KG1 (cell line): ENCODE measurements at places on chromosomes 13 and 19.

- no peak for DNase-seq
Observed at GRCh38 chr19:29681422-29682235, 16.4 kb downstream of the PLEKHF1 start.

DNA sequence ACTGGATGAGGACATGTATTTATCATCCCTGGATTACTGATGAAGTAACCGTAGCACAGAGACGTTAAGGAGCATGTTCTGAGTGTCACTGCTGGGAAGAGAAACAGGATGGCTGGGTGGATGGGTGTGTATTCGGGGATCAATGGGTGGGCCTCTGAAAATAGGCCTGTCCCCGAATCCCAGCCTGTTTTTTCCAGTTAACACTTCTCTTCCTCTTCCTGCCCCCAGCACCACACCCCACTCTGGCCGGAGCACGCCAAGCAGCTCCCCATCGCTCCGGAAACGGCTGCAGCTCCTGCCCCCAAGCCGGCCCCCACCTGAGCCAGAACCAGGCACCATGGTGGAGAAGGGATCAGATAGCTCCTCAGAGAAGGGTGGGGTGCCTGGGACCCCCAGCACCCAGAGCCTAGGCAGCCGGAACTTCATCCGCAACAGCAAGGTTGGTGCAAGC lies 8.8 kb downstream of the GRAMD1A start:
- no peak for DNase-seq

DNA sequence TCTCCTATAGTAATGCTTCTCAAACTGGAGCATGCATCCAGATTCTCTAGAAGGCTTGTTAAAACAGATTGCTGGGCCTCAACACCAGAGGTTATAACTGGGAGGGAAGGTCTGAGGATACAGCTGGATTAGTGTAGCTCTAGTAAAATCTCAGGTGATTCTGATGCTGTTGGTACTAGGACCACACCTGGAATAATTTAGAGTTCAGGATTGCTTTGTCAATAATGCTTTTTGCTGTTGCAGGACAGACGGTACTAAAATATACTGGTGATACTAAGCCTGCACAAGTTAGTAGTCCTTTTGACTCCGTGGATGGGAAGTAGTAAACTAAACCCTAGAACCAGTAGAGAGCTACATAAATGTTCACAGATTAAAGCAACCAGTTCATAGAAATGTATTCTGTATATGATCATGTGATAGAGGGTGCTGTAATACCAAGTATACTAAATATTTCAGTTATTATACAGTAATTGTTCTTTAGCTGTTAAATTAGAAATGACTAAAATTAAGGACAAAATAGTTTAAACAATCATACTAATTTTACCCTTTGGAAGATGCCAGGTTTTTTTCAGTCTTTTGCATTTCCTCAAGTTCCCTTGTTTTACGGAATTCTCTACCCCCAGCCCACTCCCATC lies 258.2 kb upstream of the STARD13 start:
- DNase-seq: no peak

DNA sequence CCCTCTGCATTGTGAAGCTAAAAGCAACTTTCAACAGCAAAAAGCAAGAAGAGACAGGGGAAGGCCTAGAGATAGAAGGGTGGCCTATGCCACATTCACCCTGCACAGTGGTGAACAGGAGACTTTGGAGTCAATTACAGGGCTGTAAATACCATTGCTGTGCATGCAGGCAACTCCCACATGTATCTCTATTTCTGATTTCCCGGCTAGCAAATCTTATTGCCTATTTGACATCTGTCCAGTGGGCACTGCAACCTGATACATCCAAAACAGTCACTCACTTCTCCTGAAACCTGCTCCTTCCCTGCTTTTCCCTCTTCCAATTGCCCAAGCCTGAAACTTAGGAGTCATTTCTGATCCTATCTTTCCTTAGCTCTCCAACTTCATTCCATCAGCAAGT lies 13.4 kb downstream of the RUBCNL start:
- DNase-seq: no peak

DNA sequence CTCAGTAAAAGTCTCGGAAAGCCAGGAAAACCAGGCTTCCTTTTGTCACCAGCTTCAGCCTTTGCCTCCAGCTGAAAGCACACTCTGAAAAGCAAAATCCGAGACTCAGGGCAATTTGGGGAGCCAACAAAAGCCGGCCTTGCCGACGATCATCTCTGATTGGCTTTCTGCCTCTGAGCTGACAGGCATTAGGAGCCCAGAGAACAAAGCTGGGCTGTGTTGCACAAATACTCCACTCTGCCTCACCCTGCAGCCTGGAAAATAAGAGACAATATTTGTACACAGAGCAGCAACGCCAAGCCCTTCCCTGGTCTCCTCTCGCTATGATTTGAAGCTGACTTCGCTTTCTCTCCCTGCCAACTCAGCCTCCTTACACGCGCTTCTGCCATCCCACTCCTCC lies 46.9 kb downstream of the CACNA1A start:
- DNase-seq: no peak

DNA sequence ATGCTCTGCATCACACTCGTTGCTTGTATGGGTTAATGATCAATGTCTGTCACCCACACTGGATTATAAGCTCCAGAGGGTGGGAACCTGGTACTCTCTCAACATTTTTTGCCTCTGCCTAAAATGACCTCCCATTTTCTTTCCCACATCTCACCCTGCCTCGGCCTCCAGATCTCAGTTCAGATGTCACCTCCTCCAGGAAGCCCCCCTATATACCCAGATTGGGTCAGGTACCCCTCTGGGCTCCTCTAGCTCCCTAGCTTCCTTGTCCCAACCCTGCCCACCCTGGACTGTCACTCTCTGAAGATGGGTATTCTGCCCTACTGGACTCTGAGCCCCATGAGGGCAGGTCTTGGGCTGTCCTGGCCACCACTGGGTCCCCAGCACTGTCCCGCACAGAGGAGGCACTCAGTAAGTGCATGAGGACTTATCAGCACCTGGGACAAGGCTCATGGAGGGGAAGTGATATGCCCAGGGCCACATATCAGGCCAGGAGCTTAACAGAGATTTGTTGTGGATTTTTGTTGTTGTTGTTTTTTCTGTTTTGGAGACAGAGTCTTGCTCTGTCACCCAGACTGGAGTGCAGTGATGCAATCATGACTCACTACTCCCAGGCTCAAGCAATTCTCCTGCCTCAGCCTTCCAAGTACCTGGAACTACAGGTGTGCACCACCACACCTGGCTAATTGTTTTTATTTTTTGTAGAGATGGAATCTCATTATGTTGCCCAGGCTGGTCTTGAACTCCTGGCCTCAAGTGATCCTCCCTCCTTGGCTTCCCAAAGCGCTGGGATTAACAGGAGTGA lies 23.8 kb downstream of the PRKD2 start:
- no peak for DNase-seq

- DNase-seq: no peak
Observed at GRCh38 chr13:106612688-106613087, 44.8 kb upstream of the ARGLU1 start.

GRCh38 chr19:47663911-47664771 lies 49.1 kb upstream of the EHD2 start:
- DNase-seq: no peak

DNA sequence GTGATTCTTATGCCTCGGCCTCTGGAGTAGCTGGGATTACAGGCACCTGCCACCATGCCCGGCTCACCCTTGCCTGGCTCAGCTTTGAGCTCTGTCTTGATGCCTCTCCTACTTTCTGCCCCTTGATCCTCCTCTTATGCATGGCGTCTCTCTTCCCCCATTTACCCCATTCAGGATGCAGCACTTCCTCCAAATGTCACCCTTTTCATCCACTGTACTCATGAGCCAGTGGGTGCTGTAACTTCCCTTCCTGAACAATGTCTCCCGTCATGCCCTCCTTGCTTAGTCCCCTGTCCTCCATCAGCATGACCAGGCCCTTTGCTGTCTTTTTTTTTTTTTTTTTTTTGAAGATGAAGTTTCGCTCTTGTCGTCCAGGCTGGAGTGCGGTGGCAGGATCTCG lies 3.4 kb upstream of the SIGLEC9 start:
- no peak for DNase-seq

- DNase-seq: no peak
Observed at GRCh38 chr13:21075379-21076249, 14.2 kb upstream of the LATS2 start.

GRCh38 chr19:50269653-50270052 lies 59.5 kb downstream of the KCNC3 start:
- no peak for DNase-seq

DNA sequence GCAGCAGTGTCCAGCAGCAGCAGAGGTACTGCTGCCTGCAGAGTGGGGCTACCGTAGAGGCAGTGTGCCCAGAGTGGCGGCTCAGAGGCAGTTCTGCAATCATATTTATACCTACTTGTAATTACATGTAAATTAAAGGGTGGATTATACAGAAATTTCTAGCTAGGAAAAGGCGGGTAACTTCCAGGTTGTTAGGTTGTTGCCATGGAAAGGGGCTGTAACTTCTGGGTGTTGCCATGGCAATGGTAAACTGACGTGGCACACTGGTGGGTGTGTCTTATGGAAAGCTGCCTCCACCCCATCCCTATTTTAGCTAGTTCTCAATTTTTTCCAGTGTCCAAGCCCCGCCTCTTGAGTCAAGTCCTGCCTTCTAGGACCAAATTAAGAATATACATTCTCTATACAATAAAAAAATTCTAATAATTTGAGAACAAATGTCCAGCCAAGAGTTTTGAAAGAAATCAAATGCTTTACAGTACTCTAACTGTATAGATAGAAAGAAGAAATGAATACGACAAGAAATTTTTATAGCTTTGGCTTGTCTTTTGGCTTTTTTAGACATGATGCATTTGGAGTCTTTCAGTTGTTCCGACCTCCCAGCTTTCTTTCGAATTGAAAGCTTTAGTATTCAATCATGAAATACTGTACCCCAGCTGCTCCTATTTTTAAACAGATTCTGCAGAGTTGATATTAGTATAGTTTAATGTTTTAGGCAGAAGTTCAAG lies 816.6 kb downstream of the DIAPH3 start:
- DNase-seq: no peak

DNA sequence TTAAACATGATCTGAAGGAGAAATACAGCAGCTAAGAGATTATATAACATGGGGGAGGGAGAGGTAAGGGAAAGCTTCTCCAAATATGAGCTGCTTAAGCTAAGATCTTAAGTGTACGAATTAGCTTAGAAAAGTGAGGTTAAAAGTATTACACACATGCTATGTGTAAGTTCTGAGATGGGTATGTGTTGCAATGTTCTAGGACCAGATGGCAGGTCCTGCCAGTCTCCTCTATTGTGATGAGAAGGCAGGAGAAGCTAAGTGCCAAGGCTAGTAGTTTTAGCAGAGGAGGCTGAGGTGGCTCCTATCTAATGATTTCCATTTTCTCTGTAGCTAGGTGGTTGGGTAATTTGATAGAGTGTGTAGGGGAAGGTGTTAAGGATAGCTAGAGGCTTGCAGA lies 57.6 kb downstream of the MICU2 start:
- no peak for DNase-seq

- DNase-seq: no peak
Observed at GRCh38 chr13:101846701-101847100, 394.2 kb downstream of the ITGBL1 start.

DNA sequence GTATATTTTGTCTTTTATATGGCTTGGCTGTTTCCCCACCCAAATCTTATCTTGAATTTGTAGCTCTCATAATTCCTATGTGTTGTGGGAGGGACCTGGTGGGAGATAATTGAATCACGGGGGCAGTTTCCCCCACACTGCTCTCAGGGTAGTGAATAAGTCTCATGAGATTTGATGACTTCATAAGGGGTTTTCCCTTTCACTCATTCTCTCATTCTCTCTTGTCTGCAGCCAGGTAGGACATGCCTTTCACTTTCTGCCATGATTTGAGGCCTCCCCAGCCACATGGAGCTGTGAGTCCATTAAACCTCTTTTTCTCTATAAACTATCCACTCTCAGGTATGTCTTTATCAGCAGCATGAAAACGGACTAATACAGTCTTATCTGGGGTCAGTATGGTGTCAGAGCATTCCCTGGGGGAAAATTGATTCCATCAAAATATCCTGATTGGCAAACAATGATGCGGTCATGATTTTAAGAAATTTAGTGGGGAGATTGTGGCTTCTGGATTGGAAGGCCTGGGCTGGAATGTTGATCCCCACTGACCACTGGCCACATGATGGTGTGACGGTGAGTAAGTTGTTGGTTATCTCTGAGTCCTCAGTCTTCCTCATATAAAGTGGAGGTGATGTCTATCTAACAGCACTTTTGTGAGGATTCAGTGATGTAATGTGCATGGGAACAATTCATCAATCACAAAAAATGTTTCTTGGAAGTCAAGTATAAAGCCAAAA lies 27.5 kb upstream of the ANKRD10 start:
- no peak for DNase-seq

GRCh38 chr19:14434543-14435319 lies 1.6 kb downstream of the PKN1 start:
- DNase-seq: peak; percentile 12

GRCh38 chr19:18507727-18508440 lies 14.0 kb downstream of the ELL start:
- no peak for DNase-seq

- DNase-seq: no peak
Observed at GRCh38 chr13:96806746-96807145, 187.5 kb downstream of the OXGR1 start.

DNA sequence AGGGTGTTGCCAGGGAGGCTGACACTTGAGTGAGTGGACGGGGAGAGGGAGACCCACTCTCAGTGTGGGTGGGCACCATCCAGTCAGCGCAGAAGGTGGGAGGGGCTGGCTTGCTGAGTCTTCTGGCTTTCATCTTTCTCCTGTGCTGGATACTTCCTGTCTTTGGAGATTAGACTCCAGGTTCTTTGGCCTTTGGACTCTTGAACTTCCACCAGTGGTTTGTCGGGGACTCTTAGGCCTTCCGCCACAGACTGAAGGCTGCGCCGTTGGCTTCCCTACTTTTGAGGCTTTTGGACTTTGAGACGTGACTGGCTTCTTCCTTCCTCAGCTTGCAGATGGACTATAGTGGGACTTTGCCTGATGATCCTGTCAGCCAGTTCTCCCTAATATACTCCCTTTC lies 4.3 kb upstream of the LENG8 start:
- no peak for DNase-seq

GRCh38 chr13:33541456-33541855 lies 255.9 kb upstream of the STARD13 start:
- DNase-seq: no peak

DNA sequence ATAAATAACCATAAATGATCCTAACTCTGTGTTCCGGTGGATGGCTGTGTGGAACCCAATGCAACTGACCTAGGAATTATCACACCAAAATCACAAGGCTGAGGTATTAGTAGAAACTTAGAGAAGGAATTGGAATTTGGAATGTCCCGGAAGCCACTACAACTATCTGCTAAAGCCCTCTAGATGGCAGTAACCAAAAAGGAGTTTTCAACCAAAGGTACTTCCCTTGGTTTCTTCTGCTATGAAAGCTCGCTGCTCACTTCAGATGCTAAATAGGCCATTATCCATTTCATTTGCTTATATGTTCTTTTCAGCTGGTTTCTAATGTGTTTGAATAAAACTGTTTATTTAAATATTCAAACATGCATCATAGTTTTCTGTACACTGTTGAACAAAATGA lies 1589.1 kb upstream of the SPRY2 start:
- DNase-seq: no peak
